ENCODE measurements at places on chromosomes 12 and 14. TPM values are rescaled to one million over a fixed set of nuclear protein-coding genes. Genes with fewer than 3 reads are reported as not detected.

The CAPZA3 gene
- total RNA-seq: not detected

DNA sequence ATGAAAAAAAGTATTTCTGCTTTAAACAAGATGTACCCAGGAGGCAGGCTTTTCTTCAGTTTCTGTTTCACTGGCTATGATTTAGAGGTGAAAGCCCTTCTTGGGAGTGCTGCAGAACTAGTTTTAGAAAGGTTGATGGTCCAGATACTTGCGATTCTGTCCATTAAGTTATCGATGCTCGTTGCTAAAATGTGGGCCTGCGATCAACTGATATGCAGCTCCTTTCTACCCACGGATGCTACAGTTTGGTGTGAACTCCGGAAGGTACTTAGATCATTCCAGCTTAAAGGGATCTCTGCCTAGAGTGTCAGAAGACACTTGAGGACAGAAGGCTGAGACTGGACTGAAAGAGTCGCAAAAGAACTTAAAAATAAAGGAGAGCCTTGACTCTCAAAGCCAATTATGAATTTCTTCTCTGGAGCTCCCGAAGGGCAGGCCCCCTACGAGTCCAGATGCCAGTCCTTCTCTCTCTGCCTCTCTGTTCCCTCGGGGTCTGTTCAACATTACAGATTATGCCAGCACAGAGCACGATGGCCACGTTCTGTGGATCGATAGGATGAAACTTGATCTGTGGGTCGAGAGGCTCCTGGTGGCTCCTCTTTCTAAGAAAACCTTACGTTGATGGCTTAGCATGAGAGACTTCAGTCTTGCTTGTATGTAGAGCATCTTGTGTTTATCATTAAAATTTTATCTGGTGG lies 40.0 kb downstream of the FBXW8 start:
- no peak for DNase-seq

DNA sequence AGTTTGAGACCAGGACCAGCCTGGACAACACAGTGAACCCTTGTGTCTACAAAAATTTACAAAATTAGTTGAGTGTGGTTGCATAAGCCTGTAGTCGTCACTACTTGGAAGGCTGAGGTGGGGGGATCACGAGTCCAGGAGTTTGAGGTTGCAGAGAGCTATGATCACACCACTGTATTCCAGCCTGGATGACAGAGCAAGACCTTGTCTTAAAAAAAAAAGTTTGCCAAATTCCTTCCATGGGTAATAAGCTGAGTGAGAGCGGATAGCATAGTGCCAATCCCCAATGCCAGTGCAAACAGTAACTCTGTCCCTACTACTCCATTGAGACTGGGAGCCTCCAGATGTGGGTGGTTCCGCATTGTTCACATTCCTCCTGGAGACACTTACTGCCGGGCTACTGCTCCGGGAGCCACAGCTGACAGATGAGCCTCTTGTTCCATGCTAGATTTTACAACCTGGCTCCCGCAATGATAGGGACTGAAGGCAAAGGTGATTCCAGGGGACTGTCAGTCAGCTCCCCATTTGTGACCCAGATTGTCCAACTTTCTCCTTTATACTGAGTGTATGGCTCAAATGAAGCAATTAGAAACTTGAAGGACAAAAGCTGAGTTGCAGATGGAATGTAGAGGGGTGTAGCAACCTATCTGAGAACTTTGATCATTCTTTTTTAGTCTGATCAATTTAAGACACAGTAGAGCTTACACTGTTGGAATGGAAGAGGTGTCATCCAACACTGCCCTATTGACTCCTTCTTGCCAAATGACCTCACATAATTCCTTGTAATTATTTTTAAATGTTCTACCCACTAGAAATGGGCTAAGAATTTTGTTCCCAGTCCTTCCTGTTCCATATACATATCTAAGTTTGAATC lies 13.4 kb upstream of the FRMD6 start:
- DNase-seq: peak; percentile 44

The TMEM119 gene
- 13.4 TPM for total RNA-seq

DNA sequence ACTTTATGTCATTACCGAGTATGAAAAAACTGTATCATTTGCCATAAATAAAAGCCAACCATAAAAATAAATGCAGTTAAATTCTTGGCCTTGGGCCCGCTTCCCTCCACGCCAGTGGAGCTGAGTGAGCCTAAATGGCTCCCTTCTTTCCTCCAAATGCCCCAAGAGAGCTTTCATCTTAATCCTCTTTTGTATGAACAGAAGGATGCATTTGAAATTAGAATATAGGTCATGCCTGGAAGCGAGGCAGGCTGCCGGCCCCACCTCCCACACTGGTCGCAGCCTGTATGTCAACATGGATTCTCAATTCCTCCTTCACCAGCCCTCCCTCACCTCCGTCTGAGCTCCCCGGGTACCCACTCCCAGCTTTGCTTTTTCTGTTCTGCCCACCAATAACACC lies 245.7 kb downstream of the SLC15A4 start:
- DNase-seq: no peak

- DNase-seq: no peak
Measured at GRCh38 chr14:93073910-93074769, 41.6 kb downstream of the ITPK1 start.

DNA sequence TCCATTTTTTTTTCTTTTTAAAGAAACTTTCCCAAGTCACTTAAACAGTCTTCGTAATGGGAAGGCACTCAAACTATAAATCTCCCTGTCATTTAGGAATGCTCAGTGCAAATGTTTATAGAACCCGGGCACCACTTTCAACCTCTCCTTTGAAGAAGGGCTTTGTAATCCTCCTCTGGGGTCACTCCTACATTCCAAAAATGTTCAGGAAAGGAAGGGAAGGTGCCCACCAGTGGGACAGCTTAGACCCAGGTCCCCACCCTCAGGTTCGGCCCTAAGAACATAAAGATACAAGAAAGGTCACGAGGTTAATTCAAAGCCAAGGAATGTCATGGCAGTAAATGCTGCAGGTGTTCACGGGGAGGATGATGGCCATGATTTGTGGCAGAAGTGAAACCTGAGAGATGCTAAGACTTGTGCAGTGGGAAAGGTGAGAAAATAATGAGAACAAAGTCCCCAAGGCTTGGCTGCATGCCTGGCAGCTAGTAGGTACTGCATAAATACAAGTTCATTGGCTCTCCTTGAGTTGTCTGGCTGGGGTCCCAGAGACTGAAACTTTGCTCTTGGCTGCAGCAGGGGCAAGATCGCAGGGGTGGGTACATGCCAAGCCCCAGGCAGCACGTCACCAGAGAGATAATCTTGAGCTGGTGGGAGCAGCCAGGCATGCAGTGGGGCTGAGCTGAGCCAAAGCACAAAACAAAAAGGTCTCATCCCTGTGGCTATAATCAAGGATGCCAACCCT lies 21.1 kb downstream of the KRT18 start:
- no peak for DNase-seq

- DNase-seq: no peak
Measured at GRCh38 chr14:42045383-42045782, 438.7 kb downstream of the LRFN5 start.

The LGMN gene
- total RNA-seq: 37.8 TPM

- DNase-seq: no peak
Measured at GRCh38 chr12:81162391-81163136, 84.7 kb downstream of the ACSS3 start.

The C12orf75 gene
- total RNA-seq: 1,024 TPM

DNA sequence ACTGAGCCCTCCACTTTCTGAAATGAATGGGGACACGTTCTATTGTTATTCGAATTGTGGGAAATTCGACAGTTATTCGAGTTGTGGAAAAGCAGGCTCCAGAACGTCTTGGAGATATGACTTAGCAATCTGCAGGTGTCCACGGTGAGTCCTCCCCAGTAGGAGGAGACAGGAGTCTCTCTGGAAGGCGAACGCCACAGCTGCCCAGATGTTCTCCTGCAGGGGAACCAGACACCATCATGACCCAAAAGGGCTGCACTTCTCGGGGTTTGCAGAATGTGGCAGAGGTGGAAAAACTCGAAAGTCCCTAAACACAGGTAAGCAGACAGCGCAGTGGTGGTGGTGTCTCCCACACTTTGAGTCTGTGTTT lies 363.6 kb upstream of the SFSWAP start:
- DNase-seq: no peak

The PHLDA1 gene
- 46.7 TPM for total RNA-seq

The DEPDC4 gene
- 0.43 TPM for total RNA-seq

- no peak for DNase-seq
Measured at GRCh38 chr14:89746654-89747053, 207.9 kb downstream of the EFCAB11 start.

DNA sequence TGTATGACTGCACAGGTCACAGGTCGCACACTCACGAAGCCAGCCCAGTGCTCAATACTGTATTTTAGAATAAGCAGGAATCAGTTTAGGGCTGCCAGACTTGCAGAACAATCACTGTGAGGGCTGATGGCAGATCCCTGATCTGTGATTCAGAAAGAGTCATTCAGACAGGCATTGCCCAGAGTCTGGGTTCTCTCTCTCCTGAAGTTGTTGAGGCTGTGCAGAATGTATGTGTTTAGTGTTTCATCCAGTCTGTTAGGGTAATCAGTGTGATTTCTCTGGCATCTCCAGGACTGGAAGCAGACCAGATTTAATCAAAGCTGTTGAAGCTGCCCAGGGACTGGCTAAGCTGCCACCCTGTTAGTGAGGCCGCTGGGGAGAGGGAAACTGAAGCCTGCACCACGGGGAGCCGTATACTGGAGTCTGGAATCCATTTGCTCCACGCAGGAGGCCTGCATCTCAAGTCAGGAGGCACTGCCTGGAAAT lies 69.3 kb downstream of the ETV6 start:
- peak; percentile 82 for DNase-seq

The IAPP gene
- not detected for total RNA-seq

DNA sequence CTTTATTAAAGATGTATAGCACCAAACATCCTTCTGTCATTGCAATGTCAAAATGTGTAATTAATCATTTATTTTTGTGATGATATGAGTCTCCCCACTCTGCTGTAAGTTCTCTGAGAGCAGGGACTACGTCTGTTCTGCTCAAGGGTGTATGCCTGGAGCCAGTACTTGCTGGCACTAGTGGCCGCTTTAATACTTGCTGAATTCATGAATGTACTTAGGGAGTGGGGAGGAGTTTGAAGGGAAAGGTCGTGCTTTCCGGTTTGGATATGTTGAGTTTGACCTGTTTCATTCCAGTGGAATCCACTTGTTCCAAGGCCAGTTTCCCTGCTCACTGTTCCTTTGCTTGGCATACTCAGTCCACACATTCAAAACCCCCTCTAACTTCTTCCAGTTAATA lies 1.9 kb upstream of the DCAF5 start:
- DNase-seq: no peak

GRCh38 chr14:25908277-25909044 lies 689.4 kb downstream of the NOVA1 start:
- DNase-seq: no peak

GRCh38 chr14:96905825-96906224 lies 108.6 kb downstream of the VRK1 start:
- no peak for DNase-seq

The TMTC3 gene
- 52.5 TPM for total RNA-seq

The CRIP1 gene
- total RNA-seq: 51.7 TPM

The TGM1 gene
- 2.0 TPM for total RNA-seq

- no peak for DNase-seq
Measured at GRCh38 chr12:89350630-89351488, 1.4 kb downstream of the DUSP6 start.

The PTPRB gene
- total RNA-seq: 3.1 TPM

- DNase-seq: peak; percentile 46
Measured at GRCh38 chr14:37974421-37974820, 233.3 kb upstream of the SSTR1 start.

DNA sequence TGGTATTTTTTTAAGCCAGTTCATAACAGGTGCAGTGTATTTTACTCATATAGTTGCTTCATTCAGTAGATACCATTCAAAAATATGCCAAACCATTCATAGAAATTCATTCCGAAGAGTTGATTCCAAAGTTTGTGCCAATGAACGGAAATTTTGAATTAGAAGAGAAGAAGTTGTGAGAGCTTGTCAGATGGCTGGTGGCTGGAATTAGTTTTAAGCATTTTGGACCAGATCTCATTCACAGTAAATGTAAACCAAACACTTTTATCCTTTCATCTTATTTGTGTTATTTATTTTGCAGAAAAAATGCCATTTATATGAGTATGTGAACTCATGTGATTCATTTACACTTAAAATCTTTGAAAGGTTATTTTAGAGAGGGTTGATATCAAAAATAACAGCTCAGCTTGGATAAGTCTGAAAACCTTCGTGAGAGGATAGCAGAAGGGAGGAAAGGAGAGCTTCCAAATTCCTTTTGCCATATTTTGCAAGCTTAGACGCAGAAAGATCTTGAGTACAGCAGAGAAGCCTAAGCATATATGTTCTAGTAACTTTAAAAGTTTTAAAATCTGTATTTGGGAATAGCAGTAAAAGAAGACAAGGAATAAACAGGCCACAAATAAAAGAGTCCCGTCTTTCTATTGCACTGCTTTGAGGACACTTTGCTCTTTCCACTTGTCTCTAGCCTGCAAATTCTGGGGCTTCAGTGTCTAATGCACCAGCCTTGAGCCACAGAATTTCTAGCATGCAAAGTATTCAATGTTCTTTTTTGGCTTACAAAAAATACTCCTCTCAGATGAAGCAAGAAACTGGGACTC lies 253.6 kb upstream of the FLRT2 start:
- DNase-seq: no peak

- DNase-seq: peak; percentile 41
Measured at GRCh38 chr14:52862632-52863333, 71.4 kb upstream of the GNPNAT1 start.

The BATF gene
- total RNA-seq: not detected

- DNase-seq: no peak
Measured at GRCh38 chr12:103547929-103548328, 39.1 kb upstream of the STAB2 start.

Measured in HFFc6 (cell line).